ENCODE measurements at places on chromosomes 5 and 9. TPM values are rescaled to one million over a fixed set of nuclear protein-coding genes. Genes with fewer than 3 reads are reported as not detected.

Gene GNA14
- 2.6 TPM for total RNA-seq

Gene CNTFR
- not detected for total RNA-seq

Gene NKD2
- not detected for total RNA-seq

Gene PALM2AKAP2
- total RNA-seq, result 11.0 TPM

Gene CSF2
- not detected for total RNA-seq

Gene CER1
- total RNA-seq, result not detected

Gene TAF11L12
- total RNA-seq, result not detected

Gene ARL14EPL
- total RNA-seq, result 0.11 TPM

Gene PLEKHG4B
- under 0.01 TPM for total RNA-seq

Gene HAPLN1
- 254 TPM for total RNA-seq

Gene IL31RA
- 1.4 TPM for total RNA-seq

Gene BTNL8
- total RNA-seq, result not detected

Gene GABRP
- total RNA-seq, result 0.11 TPM

Gene GCNT4
- 3.6 TPM for total RNA-seq

Gene IFNA2
- not detected for total RNA-seq

Gene SLC45A2
- 0.13 TPM for total RNA-seq

Gene PCSK1
- total RNA-seq, result 54.8 TPM

Gene SPATA31A3
- total RNA-seq, result not detected

Gene TSLP
- 0.65 TPM for total RNA-seq

Gene FOXD4
- 0.43 TPM for total RNA-seq

Gene HAVCR1
- not detected for total RNA-seq

Gene POU5F2
- 4.9 TPM for total RNA-seq

Gene MARVELD2
- total RNA-seq, result 3.8 TPM

Gene SLC6A18
- total RNA-seq, result not detected

Gene FGF1
- total RNA-seq, result 124 TPM

Gene GPR150
- total RNA-seq, result not detected

Gene EDIL3
- total RNA-seq, result 442 TPM

Gene PCDHA12
- total RNA-seq, result not detected

Gene TMC1
- total RNA-seq, result 0.39 TPM

Gene LCP2
- not detected for total RNA-seq

Gene TMEM215
- total RNA-seq, result not detected

Gene SPATA31D4
- not detected for total RNA-seq

Gene ITGA2
- total RNA-seq, result 1.4 TPM

Gene CAST
- total RNA-seq, result 362 TPM

Gene SHC3
- total RNA-seq, result 0.26 TPM

Gene TLX3
- total RNA-seq, result not detected

Gene PCDHA4
- 0.32 TPM for total RNA-seq

All from articular chondrocyte of knee joint (primary cell).